ENCODE measurements at places on chromosomes 13 and 19.

- DNase-seq: no peak
Observed at GRCh38 chr19:928471-929202, 2.8 kb downstream of the ARID3A start.

- DNase-seq: peak; percentile 7
Observed at GRCh38 chr13:77429320-77430142, 102.6 kb upstream of the MYCBP2 start.

GRCh38 chr13:99276706-99277105 is 18.5 kb upstream of the GPR18 start:
- no peak for DNase-seq

- no peak for DNase-seq
Observed at GRCh38 chr13:110097013-110097412, 209.9 kb downstream of the COL4A1 start.

GRCh38 chr19:3975144-3975543 is 4.2 kb upstream of the DAPK3 start:
- DNase-seq: peak; percentile 1

- DNase-seq: no peak
Observed at GRCh38 chr13:29171244-29171643, 351.1 kb downstream of the MTUS2 start.

DNA sequence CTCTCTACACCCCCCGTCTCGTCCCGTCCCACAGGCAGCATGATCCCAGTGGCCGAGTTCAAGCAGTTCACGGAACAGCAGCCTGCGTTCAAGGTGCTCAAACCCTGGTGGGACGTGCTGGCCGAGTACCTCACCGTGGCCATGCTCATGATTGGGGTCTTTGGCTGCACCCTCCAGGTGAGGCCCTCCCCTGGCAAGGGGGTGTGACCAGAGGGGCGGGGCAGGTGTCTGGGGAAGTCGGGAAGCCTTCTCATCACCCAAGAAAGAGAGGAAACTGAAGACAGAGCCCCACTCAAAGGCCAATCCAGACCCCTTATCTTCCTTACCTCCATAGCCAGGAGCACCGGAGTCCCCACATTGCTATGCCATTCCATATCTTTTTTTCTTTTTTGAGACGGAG is 7.3 kb downstream of the LRRC8E start:
- DNase-seq: no peak

- DNase-seq: no peak
Observed at GRCh38 chr19:50300051-50300450, 29.1 kb downstream of the KCNC3 start.

DNA sequence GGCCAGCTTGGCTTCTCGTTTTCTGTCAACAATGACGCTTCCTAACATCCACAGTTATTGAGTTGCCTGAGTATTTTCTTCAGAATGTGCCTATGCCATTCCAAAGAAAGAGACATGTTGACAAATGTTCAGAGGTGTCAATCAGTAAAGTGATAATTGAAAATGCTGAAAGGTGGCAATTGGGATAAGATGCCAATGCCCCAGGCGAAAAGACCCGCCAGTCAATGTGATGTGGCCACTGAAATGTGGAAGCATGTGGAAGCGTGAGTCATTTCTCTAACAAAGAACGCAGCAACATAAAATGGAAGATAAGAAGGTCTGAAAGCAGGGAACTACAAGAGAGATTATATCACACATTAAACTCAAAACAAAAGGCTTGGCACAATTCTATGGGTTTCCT is 882.2 kb upstream of the SLC10A2 start:
- DNase-seq: no peak

DNA sequence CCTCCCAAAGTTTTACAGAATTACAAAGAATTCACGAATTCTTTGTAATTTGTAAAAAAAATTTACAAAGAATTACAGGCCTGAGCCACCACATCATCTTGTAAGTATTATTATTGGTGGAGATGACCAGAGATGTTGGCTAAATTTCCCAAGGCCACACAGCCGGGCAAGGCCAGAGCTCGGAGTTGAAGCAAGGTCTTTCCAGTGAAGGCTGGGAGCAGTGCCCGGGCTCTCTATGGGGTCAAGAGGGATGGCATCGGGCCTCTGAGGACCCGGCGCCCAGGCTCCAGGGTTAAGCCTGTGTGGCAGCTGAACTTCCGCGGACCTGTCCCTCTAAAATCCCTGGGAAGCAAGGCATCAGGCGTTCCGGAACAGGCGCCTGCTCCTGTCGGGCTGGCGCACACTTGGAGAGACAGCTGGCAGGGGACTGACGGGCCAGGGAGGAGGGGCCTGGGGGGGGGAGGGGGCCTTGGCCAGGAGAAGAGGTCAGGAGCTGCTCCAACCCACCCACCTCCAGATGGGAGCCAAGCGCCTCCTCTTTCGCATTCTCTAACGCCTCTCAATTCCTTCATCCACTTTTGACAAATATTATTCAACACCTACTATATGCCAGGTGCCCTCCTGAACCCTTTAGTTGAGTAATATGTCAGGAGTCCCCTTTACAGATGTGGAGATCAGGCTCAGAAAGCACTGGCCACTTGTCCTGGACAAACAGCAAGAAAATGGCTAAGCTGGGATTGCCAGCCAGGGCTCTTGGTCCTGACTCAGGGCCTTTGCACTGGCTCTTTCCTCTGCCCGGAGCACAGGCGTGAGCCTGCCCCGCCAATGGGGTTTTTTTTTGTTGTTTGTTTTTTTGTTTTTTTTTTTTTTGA is 36.8 kb upstream of the SEMA6B start:
- DNase-seq: no peak

GRCh38 chr19:42279155-42279901 is 10.3 kb downstream of the CIC start:
- no peak for DNase-seq

DNA sequence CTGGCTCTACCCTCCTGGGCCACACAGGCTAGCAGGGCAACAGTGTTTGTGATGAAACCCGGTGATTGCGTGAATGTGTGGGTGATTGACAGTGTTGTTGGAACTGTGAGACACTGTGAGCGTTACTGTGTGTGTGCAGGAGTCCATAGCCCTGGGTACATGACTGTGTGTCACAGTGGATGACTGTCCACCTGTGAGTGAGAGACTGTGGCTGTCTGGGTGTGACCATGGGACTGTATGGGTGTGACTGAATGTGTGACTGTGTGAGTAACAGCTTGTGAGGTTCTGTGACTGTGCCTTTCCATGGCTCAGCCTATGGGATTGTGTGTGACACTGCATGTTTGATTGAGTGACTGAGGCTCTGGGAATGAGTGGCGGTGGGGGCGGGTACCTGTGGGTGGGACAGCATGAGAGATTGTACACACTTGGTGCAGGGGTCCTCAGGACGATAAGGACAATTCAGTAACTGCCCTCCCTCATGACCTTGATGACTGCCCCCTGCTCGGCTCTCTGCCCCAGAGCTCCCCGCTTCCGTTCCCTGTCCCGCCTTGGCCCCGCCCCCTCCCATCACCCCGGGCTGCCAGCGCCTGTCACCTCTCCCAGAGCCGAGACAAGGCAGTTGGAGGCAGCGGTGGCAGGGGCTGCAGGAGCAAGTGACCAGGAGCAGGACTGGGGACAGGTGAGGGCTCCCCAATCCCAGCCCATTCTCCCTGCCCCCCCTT is at the start of gene GIPR:
TSS of gene GIPR (plus strand) at position 602 of the 722 bp plus-strand sequence. CDS start 1,300 bp downstream, outside the sequence.
- DNase-seq: peak; percentile 53

- no peak for DNase-seq
Observed at GRCh38 chr13:73661687-73662425, 472.3 kb downstream of the KLF12 start.

DNA sequence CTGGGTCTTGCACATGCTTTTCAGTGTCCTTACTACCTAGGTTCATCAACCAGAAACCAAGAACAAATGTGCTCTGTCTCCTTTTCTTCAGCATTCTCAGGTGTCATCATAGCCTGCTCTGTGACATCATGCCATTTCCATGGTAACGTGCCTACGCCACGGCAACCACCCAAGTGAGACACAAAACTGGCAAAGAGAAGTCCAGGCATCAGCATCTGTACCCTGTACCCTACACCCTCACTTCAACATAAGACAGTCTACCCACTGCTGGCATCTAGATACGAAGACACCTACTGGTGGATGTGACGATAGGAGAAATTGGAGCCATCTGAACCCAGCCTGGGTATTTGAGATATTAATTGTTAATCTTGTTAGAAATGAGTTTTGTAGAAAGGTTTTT is 13.3 kb downstream of the ZC3H4 start:
- no peak for DNase-seq

GRCh38 chr19:3838661-3839060 is 30.2 kb downstream of the ZFR2 start:
- DNase-seq: no peak

- DNase-seq: no peak
Observed at GRCh38 chr19:38528213-38528755, 89.5 kb downstream of the MAP4K1 start.

DNA sequence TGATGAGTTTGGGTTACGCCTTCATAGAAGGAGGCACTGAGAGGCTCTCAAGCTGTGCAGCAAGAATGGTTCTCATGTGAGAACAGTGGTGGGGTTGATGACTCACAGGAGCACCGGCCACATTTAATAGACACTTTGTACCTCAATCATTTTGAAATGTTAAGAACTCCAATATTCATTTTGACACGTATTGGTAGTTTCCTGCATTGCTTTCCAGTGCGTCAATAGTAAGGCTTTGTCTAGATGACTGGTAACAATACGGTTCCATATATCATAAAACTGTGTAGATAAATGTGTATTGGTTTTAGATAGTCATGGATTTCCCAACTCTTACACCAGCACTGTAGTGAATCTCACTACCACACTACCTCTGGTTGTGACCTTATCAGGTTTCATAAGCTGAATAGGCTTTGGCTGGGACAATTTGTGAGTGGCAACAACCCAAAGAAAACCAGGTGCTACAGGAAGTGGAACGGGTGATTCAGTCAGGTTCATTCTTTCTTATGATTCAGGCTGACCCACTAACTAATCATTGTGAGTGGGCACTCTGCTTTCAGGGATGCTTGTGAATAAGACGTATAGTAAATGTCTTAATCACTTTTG is 362.6 kb downstream of the KLF5 start:
- DNase-seq: peak; percentile 22

Measured in HFFc6 (cell line).